Right hindlimb (tissue), 1 donor: ENCODE measurements at places on chromosomes 4 and X.

DNA sequence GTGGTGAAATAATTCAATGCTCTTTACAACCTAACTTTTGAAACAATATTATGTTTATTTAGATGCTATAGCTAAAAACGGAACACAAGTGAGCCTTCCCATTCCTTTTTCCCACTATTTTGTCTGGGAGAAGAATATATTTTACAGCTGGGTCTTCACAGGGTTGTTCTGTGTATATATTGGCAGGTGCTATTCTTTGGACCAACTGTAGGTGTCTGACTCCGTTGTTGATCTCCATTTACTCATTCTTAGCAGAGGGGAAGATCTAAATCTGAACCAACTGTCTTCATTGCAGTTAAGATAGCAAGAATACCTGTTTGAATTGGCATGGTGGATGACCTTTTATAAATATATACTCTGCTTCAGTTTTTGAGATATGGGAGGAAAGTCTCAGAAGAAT is 257.4 kb downstream of the CFAP299 start:
- DNase-seq = no peak

GRCh38 chr4:1333256-1333655 is 13.8 kb upstream of the UVSSA start:
- DNase-seq = no peak

- no peak for DNase-seq
These were observed 284.8 kb downstream of the TEX13C start for GRCh38 chrX:125604448-125604847.

- DNase-seq = no peak
These were observed 102.3 kb downstream of the F11 start for GRCh38 chr4:186368281-186368680.

GRCh38 chr4:16530688-16531635 is 304.7 kb upstream of the TAPT1 start:
- no peak for DNase-seq

GRCh38 chrX:101430457-101431078 is 22.5 kb downstream of the HNRNPH2 start:
- DNase-seq = no peak

- DNase-seq = no peak
These were observed 11.4 kb downstream of the UBE2D3 start for GRCh38 chr4:102815981-102816380.

GRCh38 chrX:132766452-132766851 is 192.0 kb downstream of the HS6ST2 start:
- DNase-seq = no peak

DNA sequence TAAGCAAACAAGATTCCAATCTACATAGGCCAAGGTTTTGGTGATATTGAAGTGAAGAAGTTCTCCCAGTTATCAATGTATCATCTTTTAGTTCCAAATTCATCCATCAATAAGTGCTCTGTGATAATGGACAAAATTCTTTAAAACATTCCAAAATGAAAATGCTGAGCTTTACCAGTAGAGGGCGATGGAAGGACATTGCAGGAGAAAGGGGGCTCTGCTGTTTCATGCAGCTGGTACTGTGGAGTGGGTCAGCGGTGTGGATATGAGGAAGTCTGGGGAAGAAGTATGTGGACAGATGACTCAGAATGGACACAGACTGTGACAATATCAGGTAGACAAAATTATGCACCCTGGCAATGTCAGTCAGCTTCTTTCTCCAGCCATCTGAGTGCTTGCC is 46.6 kb upstream of the HS6ST2 start:
- peak; percentile 15 for DNase-seq

GRCh38 chrX:21838937-21839333 is 482 bp upstream of the MBTPS2 start:
- no peak for DNase-seq
